ENCODE measurements at places on chromosomes 12 and 14.

DNA sequence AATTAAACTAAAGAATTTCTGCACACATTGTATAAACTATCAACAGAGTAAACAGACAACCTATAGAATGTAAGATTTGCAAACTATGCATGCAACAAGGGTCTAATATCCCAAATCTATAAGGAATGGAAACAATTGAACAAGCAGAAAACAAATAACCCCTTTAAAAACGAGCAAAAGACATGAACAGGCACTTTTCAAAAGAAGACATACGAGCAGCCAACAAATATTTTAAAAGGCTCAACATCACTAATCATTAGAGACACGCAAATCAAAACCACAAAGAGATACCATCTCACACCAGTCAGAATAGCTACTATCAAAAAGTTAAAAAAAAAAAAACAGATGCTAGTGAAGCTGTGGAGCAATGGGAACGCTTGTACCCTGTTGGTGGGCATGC, 4.7 kb downstream of the TAS2R13 start:
- DNase-seq, result no peak

GRCh38 chr12:124545508-124546418, 21.6 kb downstream of the NCOR2 start:
- DNase-seq, result no peak

- DNase-seq, result no peak
These were observed 114.7 kb downstream of the LGMN start for GRCh38 chr14:92633724-92634123.

DNA sequence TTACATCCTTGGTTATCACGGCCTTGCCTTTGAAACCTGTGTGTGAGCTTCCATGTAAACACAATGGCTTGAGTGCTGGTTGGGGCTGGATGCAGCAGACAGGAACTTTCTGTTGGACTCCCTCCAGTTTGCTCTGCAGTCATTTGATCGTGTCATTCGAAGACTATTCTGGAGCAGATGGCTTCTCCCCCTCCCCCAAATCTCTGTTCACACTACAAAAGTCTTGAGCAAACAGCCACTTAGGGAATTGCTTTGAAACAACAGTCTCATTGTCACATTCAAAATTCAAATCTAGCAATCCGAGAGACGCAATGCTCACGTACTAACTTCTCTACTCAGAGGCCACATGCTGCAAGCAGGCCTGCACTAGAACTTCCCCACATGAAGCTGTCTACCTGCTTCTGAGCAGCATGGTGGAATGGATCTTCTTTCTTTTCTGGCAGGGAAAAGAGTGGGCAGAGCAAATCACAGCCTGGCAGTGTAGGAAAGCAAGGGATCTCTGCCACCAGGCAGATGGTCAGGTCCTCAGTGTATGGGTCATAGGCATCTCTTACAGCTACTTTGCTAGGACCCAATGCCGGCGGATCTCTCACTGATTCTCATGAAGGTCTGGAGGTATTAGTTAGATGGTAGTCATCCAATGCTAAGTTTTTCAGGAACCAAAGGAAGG, 214.2 kb downstream of the PPM1H start:
- DNase-seq, result no peak

DNA sequence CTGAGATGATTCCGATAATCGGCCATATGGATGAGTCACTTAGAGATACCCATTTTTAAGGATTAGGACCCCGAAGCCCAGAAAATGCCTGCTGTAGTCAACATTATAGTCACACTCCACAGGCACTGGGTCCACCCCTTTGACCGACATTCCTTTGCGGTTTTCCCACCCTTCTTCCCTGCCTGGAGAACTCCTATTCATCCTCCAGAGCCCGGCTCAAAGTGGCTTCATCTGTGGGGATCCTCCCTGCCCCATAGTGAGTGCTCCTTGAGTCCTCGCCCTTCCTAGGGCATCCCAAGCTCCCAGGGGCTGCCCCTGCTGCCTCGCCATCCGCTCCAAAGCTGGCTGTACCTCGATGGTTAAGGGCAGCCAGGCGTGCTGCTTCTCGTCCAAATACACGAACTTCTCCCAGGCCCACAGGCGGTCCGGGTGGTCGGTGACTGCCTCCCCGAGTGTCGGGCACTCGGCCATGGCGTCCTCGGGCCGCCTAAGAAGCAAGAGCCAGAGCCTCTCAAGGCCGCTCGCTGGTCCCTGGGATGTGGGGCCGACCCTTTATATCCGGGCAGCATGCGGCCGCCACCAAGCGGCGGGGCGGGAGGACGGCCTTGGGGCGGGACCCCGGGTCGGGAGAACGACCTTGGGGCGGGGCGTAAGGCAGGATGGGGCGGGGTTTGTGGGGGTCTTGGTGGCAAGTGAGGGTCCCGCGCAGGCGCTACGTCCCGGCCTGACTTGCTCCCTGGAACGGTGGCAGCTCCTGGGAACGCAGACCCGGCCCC, at the start of gene TCL1A:
Gene TCL1A (minus strand): TSS at position 530 of the 776 bp plus-strand sequence. CDS start 59 bp downstream, at position 471.
- no peak for DNase-seq

- no peak for DNase-seq
These were observed 868.8 kb upstream of the TMEM132C start for GRCh38 chr12:127398016-127398710.

DNA sequence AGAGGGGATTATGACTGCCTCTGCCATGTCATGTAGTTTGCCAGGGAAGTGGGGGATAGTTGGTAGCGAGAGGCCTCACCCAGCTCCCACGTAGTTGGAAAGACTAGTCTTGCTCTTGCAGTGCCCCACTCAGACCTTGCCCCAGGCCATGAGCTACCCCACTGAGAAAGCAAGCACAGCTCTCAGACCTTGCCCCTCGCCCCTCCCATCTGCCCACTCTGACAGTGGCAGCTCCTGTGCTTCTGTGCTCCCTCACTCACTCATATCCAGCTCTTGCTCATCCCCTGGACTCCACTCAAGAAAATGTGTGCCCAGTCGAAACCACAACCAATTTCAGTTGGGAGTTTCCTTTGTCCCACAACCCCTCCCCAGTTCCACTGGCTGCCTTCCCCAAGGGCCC, 55.5 kb upstream of the BDKRB2 start:
- no peak for DNase-seq

Measured in kidney epithelial cell (primary cell).